ENCODE measurements at places on chromosomes 3 and 15.

DNA sequence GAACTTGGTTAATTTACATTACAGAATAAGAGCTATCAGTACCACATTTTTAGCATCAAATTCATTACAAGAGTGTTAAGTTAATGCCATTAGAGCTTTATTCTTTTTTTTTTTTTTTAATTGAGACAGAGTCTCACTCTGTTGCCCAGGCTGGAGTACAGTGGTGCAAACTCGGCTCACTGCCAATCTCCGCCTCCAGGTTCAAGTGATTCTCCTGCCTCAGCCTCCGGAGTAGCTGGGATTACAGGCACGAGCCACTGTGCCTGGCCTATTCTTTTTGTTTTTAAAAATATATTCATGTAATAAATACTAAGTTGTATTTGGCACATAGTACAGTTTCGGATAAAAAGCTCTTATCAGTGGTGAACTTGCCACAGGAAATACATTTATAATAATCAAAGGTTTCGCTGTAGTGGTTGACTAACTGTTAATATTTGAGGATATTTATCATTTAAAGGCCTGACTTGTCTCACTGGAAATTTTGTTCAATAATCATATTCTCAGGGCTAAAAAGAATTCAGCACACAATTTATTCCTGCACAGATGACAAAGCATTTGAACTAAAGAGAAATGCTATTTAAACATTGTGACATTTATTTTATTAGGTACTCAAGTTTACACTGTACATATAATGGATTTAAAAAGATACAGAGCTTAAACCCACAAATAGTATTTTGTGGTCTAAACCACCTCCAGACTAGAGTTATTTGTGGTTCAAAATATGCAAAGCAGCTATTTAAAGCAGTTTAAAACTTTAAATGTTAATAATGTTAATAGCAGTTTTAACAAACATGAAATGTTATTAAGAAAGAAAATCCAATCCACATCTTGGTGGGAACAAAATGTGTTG, 6.1 kb upstream of the LEKR1 start:
- H3K4me3 ChIP-seq: no peak overlapping the region
- DNase-seq: no peak
- no peaks in the 10 kb centered on the region for H3K27me3 ChIP-seq
- H3K36me3 ChIP-seq: peaks cover 16% of the 10 kb centered on the region
- H3K4me1 ChIP-seq: peaks cover 75% of the 10 kb centered on the region

DNA sequence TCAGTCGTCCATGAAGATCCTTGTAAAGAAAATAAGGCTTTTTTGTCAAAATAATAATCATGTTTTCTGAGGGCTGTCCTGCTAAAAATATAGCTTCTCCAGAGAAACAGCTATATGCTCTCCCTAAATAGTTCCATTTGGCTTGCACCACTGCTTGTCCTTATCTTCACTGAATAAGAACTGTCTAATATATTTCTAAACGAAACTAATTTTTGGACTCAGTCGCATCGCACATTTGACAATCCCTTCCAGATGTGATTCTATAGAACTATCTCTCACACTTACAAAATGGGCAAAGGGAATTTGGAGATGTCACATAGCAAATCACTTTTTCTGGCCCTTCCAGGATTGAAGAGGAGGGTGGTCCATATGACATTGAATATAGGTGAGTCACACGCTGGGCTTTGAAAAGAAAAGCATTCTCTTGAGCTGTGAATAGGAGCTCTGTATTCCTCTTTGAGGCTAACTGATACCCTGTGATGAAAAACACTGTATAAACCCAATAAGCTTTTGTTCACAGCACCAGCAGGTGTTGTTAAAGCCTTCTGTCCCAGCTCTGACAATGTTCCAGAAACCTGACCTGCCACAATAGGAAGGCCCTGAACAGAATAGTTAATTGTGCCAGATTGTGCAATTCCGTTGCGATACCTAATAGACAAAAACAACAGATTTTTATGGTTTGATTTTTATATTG, 1144.2 kb downstream of the ROBO2 start:
- H3K36me3 ChIP-seq: no peaks in the 10 kb centered on the region
- no peak overlapping the region for H3K4me3 ChIP-seq
- H3K27me3 ChIP-seq: no peaks in the 10 kb centered on the region
- no peak for DNase-seq
- no peak overlapping the region for H3K27ac ChIP-seq

GRCh38 chr3:37993820-37994638, 3.4 kb downstream of the VILL start:
- peaks cover 56% of the 10 kb centered on the region for H3K4me1 ChIP-seq
- peaks cover 21% of the 10 kb centered on the region for H3K36me3 ChIP-seq
- peaks cover 14% of the 10 kb centered on the region for H3K27me3 ChIP-seq
- peak overlapping the region; percentile 92 for H3K4me3 ChIP-seq

GRCh38 chr15:82810061-82810889, 847 bp downstream of the WHAMM start:
- peak; percentile 58 for DNase-seq
- H3K4me1 ChIP-seq: peaks cover 33% of the 10 kb centered on the region
- peaks cover 34% of the 10 kb centered on the region for H3K36me3 ChIP-seq

GRCh38 chr3:77190374-77190773, 150.5 kb downstream of the ROBO2 start:
- no peak for DNase-seq
- no peaks in the 10 kb centered on the region for H3K4me1 ChIP-seq
- H3K4me3 ChIP-seq: no peak overlapping the region
- no peak overlapping the region for H3K27ac ChIP-seq

DNA sequence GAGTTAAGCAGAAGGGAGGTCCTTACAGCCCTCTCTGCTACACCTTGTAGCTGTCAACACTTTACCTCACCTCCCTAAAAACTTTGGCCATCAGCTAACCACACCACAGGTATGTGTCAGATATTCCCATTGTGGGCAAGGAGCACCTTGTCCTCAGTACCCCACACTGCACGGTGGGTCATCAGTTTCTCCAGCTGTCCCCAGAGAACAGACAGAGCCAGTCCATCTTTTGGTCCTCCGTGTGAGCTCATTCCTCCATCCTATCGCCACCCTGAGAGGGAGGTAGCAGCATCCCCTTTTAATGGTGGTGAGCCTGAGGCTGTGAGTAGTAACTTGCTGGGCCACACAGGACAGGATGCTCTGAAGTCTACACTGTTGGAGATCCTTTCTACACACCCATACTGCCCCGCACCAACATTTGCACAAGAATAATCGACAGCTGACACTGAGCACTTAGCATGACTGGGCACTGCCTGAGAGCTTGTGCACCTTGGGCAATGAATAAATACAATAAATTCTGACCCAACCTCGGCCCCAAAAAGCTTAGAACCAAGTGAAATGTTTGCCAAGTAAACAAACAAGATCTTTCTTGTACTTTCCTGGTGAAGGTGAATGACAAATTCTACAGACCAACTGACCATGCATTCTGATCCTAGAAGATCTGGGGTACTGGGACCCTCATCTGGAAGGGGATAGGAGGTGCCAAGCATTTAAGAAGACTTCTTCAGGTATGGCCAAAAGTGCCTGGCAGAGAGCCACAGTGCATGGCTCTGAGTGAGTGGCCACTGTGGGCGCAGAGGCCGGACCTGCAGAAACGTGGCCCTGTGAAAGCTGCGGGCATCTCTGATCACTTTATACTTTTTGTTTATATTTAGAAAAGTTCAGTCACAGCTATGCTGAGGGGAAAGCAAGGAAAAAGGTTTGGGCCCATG, 6.9 kb downstream of the CHCHD4 start:
- H3K27me3 ChIP-seq: no peaks in the 10 kb centered on the region
- no peak overlapping the region for H3K4me3 ChIP-seq
- H3K4me1 ChIP-seq: peaks cover 11% of the 10 kb centered on the region
- no peak overlapping the region for H3K27ac ChIP-seq

Measured in activated naive CD4-positive, alpha-beta T cell treated with anti-CD3 and anti-CD28 coated beads, Interleukin-2, amount 10 ng/mL, durations not matched to agents 7 days and 5 days (primary cell).